ENCODE measurements at places on chromosomes 3 and 15. TPM values are rescaled to one million over a fixed set of nuclear protein-coding genes. Genes with fewer than 3 reads are reported as not detected.
A peak's percentile ranks its signal among the peaks of the same experiment; 100 is the strongest.

Gene REC114
- total RNA-seq, result not detected

Gene WDR93
- total RNA-seq, result 0.48 TPM

Gene ACP3
- 11.3 TPM for total RNA-seq

Gene TNFSF10
- total RNA-seq, result 51.5 TPM

Gene VILL
- 12.9 TPM for total RNA-seq

Gene NOP10
- total RNA-seq, result 67.1 TPM

Gene TRH
- 0.62 TPM for total RNA-seq

GRCh38 chr3:9169956-9170850 lies 79.2 kb downstream of the SRGAP3 start:
- no peak for DNase-seq

DNA sequence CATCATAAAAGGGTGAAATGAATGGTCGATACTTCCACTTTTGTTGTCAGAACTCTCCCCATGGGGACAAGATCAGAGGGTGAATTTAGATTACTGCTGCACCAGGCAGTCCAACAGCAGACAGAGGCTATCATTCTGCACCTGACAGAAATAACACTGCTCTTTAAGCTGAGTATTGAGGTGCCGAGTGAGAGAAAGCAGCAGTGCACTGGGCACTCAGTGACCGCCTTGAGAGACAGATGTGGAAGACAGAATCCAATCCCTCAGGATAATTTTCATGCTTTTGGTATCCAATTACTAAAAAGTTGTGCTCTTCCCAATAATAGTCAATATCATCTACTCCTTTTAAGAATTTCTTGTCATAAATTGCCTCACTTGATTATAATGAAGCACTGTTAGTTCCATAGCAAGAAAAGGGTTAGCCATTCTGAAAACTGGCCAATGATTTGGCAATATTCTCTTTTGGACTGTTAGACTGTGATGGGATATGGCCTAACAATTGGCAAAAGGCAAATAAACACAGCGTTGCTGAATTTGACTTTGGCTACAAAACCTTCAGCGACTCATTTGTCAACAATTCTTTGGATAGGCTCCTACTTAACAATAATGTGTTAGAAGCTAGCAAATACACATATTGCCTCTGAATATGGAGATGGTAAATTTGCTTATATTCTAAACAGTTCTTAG lies 5.5 kb downstream of the FGF7 start:
- no peak for DNase-seq

GRCh38 chr3:155517903-155518302 lies 224.4 kb upstream of the STRIT1 start:
- no peak for DNase-seq

DNA sequence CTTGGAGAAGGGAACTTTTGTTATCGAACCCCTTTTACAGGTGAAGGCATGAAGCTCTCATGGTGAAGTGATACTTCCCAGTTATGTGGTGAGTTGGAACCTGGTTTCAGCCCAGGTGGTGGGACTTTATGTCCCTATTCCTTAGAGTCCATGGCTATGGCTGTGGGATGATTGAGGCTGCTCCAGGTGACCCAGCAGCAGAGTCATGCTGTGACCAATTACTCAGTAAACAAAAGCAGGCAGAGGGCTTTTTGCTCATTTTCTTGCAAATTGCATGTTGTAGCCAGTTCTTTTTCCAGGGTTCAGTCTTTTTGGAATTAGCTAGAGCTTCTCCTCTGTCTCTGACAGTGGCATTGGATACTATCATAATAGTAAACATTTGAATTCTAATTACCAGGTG lies 70.7 kb downstream of the CACNA2D3 start:
- no peak for DNase-seq

GRCh38 chr15:57285386-57285785 lies 90.9 kb upstream of the CGNL1 start:
- no peak for DNase-seq

- DNase-seq, result peak; percentile 55
Measured at GRCh38 chr3:63993653-63994079, 29.6 kb downstream of the PSMD6 start.

DNA sequence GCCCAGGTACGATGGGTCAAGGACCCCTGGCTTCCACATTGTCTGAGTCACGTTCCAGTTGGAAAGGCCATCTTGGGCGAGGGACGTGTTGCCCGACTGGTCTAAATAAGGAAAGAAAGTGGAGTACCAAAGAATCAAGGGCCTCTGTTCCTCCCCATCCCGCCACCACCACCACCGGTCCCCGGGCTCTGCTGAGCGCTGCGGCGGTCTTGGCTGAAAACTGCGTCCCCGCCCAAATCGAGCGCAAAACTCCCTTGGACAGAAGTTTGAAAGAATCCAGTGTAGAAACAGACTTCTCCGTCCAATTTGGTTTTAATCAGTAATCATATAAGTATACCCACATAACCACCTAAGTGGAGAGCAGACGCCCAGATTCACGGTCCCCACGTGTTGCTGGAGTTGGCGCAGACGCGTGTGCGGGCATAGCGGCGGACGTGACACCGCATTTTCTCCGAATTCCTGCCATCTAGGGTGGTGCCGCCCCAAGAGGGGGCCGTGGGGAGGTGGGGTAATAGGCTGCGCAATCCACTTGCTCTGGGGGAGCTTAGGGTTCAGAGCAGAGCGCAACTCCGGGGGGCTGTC lies 243.8 kb upstream of the TOPAZ1 start:
- DNase-seq, result no peak

- no peak for DNase-seq
Measured at GRCh38 chr3:83457551-83457950, 1501.2 kb upstream of the CADM2 start.

DNA sequence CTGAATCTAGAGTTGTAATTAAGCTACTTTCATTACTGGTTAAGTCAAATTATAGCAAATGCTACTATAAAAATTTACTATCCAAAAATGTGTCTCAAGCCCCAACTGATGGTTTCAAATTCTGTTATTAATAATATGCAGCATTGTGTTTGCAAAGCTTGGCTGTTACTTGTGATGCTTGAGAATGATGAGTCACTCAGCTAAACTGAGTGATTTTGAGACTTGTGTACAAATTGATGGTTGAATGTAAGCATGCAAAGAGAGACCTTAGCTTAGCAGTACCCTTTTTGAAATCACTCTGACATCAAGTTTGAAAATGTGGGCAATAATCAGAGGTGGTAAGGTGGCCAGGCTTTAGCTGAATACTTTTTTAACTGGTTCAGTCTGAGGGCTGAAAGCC lies 27.6 kb downstream of the OPA1 start:
- no peak for DNase-seq

DNA sequence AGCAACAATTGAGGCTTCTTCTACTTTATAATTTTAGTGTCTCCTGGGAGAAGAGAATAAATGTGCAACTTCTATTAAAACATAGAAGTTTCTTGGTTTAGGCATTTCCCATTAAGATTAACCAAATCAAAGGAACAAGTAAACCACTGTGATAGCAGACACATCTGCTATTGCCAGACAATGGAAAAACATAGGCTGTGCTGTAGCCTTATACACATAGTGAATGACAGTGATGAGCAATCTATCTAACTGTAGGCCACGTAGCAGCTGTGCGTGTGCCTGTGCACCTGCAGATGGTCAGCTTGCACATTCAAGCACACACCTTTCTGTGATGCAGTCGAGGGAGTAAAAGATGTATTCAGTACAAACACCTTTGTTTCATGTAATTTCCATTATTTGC lies 32.7 kb downstream of the GNB4 start:
- no peak for DNase-seq

GRCh38 chr3:39432342-39432741 lies 25.8 kb downstream of the RPSA start:
- DNase-seq, result no peak

GRCh38 chr3:133745981-133746711 lies at the start of gene TF:
Gene TF, plus strand, starts transcription at chr3:133746393. Its CDS starts 48 bp downstream, at chr3:133746441.
- DNase-seq, result no peak

DNA sequence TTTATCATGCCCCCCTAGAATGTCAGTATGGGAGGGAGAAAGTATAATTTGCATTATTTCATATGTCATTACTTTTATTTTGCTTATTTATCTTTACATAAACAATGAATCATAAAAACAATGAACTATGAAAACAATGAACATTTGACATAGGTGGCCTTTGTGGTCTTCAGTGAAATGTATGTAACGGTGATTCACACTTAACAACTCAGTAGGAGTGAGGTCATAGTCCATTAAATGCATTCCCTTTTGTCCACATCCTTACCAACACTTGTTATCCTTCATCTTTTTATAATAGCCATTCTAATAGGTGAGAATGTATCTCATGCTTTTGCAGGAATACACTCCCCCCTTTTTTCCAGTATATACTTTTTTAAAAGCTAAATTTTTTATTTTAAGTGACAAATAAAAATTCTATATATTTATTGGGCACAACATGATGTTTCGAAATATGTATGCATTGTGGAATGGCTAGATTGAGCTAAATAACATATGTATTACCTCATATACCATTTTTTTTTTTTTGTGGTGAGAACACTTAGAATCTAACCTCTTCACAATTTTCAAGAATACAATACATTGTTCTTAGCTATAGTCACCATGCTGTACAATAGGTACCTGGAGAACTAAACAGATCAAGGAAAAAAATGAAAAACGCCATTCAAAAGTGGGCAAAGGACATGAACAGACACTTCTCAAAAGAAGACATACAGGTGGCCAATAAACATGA lies 189.5 kb downstream of the WDR72 start:
- no peak for DNase-seq

- no peak for DNase-seq
Measured at GRCh38 chr3:186257866-186258265, 104.2 kb downstream of the DGKG start.

GRCh38 chr15:71199384-71200351 lies 84.4 kb downstream of the THSD4 start:
- DNase-seq, result no peak

All from ovary (tissue), 10 donors.